Endothelial cell (in vitro differentiated cells): ENCODE measurements at places on chromosomes 3 and 15.

DNA sequence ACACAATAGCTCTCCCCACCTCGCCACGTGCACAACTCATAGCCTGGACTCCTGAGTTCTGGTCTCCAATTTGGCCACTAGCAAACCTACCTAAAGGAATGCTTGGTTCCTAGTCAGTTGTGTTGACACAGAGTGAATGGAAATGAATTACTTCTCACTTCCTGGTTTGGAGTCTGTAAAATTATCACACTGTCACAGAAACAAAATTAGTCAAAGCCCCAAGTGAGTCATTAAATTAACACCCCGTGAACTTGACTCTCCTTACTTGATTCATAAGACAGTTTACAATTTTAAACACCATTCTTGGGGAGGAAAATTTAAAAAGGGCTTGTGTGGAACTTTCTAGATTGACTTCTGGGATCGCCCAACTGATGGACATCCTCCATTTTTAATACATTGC, 276.2 kb upstream of the CTNNB1 start:
- DNase-seq = no peak

DNA sequence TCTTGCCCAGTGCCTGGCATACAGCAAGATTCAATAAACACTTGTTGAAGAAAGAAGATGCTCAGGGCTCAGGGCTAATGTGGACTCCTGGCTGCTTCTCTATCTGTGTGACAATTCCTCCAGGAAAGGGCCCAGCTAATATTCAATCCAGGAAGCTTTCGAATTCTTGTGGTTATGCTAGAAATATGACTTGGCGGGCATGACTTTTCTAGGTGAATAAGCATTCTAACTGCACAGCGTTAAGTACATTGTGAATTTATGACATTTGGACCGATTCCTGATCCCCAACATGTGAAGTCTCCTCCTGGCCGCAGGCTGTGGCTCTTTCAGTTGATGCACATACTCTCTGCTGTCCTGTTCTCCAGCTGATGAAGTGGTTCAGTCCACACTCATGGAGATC, 117.0 kb downstream of the IMPG2 start:
- DNase-seq = no peak

- no peak for DNase-seq
Observed at GRCh38 chr3:12343047-12343501, 54.2 kb downstream of the PPARG start.

GRCh38 chr3:42721690-42722089, 19.1 kb upstream of the HHATL start:
- no peak for DNase-seq

- DNase-seq = peak; percentile 30
Observed at GRCh38 chr3:8996681-8997121, 33.4 kb upstream of the RAD18 start.
